Temporal lobe (tissue), 4 donors: ENCODE measurements at places on chromosomes 12 and 14. TPM values are rescaled to one million over a fixed set of nuclear protein-coding genes. Genes with fewer than 3 reads are reported as not detected.

Gene GYS2
- total RNA-seq = not detected

Gene PPP1R1A
- 7.9 TPM for total RNA-seq

Gene NACA
- 899 TPM for total RNA-seq

Gene SLC5A8
- 2.2 TPM for total RNA-seq

Gene RERG
- 2.2 TPM for total RNA-seq

Gene TROAP
- 0.49 TPM for total RNA-seq

Gene KLRC4
- total RNA-seq = 0.25 TPM

Gene ITGA5
- total RNA-seq = 5.2 TPM

Gene CLECL1
- not detected for total RNA-seq

Gene EXOC3L4
- not detected for total RNA-seq

Gene ARHGEF40
- 15.0 TPM for total RNA-seq

Gene KSR2
- total RNA-seq = 1.5 TPM

Gene RIMBP2
- 34.2 TPM for total RNA-seq

Gene BRMS1L
- total RNA-seq = 19.9 TPM

Gene SYCP3
- 0.49 TPM for total RNA-seq

Gene GLS2
- 4.2 TPM for total RNA-seq

Gene JKAMP
- total RNA-seq = 42.0 TPM
